ENCODE measurements at places on chromosomes 4 and X.

- no peak for DNase-seq
Observed at GRCh38 chr4:84852081-84852480, 114.4 kb downstream of the WDFY3 start.

DNA sequence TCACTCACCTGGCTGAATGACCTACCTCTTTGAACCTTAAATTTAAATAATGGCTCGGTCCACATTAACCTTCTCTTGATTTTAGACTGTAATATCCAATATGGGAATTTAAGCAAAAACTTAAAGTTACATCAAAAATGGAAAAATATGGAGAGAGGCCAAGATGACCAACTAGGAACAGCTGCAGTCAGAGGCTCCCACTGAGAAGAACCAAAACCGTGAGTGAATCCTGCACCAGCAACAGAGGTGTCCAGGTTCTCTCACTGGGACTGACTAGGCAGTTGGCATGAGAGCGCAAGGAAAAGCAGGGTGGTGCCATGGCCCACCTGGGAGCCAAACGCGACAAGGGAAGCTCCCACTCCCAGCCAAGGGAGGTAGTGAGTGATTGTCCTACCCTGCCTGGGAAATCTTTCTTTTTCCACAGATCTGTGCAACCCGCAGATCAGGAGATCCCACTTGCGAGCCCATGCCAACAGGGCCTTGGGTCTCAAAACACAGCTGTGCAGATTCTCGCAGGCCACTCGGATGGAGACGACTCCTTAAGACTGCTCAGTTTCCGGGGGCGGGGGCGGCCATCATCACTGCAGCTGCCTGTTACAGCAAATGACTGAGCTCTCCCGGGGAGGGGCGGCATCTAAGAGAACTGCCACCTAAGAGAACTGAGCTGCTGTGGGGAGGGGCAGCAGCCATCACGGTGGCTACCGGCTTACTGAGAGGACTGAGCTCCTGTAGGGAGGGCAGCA lies 343.4 kb downstream of the DMD start:
- DNase-seq, result no peak

GRCh38 chrX:30982467-30982866 lies 89.4 kb downstream of the FTHL17 start:
- no peak for DNase-seq

- DNase-seq, result no peak
Observed at GRCh38 chr4:101807351-101807750, 16.8 kb downstream of the BANK1 start.

- no peak for DNase-seq
Observed at GRCh38 chr4:19531906-19532848, 719.5 kb upstream of the SLIT2 start.

GRCh38 chr4:10153161-10153560 lies 36.6 kb upstream of the WDR1 start:
- no peak for DNase-seq

- DNase-seq, result no peak
Observed at GRCh38 chrX:107902721-107903120, 77.1 kb downstream of the MID2 start.

GRCh38 chrX:69085151-69085550 lies 80.1 kb downstream of the PJA1 start:
- no peak for DNase-seq

All from stimulated activated CD8-positive, alpha-beta memory T cell treated with anti-CD3 and anti-CD28 coated beads, Interleukin-4, amount 100 ng/mL, for 48 hours (primary cell).